Stimulated activated CD4-positive, alpha-beta T cell treated with anti-CD3 and anti-CD28 coated beads, TNF-alpha, amount 100 ng/mL, for 24 hours (primary cell): ENCODE measurements at places on chromosomes 2 and 18.

DNA sequence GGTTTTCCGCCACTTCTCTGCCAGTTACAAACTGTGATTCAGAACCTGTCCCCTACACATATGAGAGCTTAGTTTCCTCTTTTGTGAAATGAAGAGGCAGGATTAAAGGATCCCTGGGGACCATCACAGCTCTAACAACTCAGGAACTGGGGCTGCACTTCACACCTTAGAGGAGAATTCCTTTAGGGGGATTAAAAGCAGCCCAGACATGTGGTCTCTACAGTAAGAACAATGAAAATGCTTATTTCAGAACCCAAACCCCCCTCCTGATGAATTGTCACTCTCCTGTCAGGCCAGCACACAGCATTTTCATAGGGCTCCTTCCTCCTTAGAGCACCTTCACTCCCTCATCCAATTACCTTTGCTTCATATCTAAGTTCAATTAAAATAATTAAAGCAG, 101.5 kb upstream of the NEDD4L start:
- DNase-seq: no peak

DNA sequence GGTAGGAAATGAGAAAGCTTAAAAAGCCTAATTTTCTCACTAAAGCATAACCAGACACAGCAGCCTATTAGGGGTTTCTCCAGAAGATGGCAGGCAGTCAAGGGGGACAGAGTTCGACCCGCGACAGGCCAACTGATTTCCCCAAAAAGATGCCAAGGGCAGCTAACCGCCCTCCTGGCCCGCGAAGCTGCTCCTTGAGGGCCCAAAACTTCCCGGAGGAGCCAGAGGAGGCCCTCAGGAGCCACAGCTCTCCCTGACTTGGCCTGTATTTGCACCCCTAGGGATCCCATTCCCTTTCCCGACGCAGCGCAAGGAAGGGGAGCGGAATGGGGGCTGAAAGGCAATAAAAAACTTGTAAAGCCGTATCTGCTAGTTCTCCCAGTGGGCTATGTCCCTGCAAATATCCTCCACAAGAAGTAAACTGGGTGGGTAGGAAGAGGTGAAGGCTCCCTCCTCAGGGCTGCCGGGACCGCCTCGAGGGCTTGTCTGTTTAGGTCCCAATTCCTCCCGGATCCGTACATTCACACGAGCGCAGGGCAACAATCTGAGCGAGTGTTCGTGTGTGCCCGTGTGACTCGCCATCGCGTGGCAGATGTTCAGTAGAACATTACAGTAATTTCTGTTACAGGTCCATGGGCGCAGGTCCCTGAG, 756 bp upstream of the NAGK start:
- DNase-seq: no peak

GRCh38 chr2:153068052-153068451, 349.6 kb downstream of the ARL6IP6 start:
- DNase-seq: no peak

- DNase-seq: no peak
Measured at GRCh38 chr2:18771212-18771611, 181.8 kb upstream of the NT5C1B start.

GRCh38 chr2:228600265-228600664, 418.8 kb upstream of the SPHKAP start:
- DNase-seq: no peak

DNA sequence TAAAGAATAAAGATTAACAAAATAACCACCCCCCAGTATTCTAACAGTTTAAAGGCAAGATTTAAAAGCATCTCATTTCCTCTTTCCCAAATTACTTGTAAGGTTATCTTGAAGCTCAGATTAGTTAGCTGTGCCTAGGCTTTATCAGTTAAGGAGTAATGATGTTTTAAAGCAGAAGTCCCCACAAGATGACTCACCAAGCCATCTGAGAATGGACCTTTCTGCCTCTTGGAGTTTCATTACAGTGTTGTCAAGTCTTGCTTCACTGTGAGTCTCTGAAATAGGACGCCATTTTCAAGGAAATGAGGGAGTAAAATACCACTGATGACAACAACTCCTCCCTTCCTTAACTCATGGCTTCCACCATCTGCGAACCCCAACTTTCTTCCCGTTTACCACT, 35.9 kb downstream of the ZNF385B start:
- no peak for DNase-seq

- no peak for DNase-seq
Measured at GRCh38 chr2:169579044-169579443, 5.1 kb upstream of the PPIG start.

DNA sequence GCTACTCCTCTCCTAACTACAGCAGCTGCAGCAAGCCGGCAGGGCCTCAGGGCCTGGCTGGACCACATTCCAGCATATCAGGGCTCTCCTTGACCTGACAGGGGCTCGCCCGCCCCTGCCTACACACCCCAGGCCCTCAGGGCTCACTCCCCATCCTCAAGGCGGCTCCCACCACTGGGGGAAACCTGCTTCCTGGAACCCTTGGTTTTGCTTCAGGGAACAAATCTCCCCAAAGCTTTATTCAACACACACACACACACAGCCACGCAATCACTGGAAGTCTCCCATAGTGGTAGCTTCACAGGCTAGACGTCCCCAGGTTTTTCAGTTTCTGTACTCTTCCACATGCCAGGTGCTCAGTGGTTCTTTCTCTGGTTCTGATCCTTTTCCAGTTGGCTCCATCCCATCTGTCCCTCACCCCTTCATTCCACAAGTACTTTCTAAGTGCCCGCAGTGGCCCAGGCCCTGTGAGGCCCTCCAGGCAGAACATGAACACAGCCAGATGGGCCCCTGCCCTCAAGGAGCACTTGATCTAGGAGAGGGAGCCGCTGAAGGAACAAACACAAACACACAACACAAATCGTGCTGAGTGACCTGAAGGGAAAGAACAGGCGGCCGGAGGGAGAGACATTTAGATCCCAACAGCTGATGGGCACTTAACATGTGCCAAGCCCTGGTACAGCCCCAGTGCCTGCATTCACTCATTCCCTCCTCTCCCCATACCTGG, 51.1 kb downstream of the TNS1 start:
- no peak for DNase-seq

DNA sequence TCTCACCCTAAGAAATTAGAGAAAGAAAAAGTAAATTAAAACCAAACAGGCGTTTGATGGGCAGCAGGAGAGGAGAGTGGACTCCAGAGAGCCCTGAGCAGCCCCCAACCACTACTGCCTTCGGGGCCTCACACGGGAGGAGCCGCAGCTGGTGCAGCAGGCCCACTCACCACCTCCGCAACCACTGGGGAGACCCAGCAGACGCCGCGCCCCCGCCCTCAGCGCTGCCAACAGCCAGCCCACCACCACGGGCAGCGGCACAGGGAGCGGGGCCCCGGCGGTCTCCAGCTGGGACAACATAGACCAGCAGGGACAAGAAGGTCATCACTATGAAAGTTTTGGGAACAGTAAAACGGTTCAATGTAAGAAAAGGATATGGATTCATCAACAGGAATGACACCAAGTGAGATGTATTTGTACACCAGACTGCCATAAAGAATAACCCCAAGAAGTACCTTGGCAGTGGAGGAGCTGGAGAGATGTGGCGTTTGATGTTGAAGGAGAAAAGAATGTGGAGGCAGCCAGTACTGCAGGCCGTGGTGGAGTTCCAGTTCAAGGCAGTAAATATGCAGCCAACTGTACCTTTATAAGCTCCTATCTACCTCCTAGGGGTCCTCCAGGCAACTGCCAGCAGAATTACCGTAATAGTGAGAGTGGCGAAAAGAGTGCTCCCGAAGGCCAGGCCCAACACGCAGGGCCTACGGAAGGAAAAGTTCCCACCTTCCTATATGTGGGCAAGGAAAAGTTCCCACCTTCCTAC, 76.5 kb downstream of the OLA1 start:
- no peak for DNase-seq

GRCh38 chr2:132278267-132278666, 116.5 kb upstream of the ANKRD30BL start:
- no peak for DNase-seq

- no peak for DNase-seq
Measured at GRCh38 chr2:107808959-107809358, 17.7 kb upstream of the RGPD4 start.

DNA sequence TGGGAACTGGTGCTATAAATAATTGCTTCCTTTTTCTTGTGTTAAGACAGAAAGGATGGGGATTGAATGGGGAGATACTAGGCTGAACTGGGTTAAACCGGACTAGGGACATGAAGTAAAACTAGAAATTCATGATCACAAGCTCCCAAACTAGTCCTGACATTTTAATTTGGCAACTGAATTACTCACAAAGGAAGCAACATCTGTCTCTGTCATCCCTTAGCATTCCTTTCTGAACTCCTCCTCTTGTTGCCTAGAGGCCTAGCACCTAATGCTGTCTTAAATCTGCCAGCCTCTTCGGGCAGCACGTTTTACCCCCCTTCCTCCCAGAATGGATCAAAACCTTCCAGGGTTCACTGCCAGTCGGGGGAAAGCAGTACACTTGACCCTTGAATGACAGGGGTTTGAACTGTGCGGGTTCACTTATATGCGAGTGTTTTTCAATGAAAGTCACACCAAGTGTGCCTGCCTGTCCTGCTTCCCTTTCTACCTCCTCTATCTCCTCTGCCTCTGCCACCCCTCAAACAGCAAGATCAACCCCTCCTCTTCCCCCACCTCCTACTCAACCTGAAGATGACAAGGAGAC, 8.2 kb downstream of the KCTD1 start:
- no peak for DNase-seq

DNA sequence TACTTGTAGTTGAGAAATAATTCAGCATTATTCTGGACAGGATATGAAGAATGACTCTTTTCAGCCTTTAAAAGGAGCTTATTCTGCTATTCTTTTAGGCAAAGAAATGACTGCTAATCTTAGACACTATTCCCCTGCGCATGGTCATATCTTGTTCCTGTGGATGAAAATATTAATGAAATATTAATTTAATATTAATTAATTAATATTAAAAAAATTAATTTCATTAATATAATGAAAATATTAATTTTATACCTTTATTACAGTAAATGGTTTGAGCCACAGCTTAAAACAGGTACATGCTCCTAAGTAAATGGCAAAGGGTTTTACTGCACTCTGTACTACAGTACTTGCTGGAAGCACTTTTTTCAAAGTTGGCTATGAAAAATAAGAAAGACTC, 890.1 kb upstream of the PIK3C3 start:
- DNase-seq: no peak

GRCh38 chr2:156455361-156455975, 19.3 kb downstream of the GPD2 start:
- no peak for DNase-seq

DNA sequence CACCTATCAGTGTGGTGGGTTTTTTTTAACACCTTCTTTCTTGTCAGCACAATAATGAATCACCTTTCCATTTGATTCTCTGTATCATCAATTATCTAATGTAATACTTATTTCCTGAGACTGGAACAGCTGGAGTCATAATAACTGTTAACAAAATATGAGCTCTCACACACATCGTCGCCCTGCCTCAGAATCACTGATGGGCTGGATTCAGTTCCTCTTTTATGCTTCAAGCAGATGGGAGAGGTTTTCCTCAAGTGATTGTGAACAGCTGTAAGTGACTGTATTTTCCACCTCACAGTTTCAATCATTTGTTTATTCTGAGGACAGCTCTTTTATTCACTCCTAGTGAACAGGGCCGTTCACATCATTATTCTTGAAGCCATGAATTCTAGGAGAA, 330.2 kb downstream of the DSC3 start:
- no peak for DNase-seq

GRCh38 chr18:61085761-61086160, 247.5 kb upstream of the CDH20 start:
- DNase-seq: no peak

GRCh38 chr2:215010390-215010789, 128.0 kb downstream of the ABCA12 start:
- no peak for DNase-seq

- DNase-seq: no peak
Measured at GRCh38 chr2:231161877-231162329, 36.5 kb upstream of the ARMC9 start.

- DNase-seq: no peak
Measured at GRCh38 chr2:160486341-160486740, 7.3 kb downstream of the RBMS1 start.

GRCh38 chr2:220736778-220737177, 835.3 kb downstream of the EPHA4 start:
- no peak for DNase-seq

DNA sequence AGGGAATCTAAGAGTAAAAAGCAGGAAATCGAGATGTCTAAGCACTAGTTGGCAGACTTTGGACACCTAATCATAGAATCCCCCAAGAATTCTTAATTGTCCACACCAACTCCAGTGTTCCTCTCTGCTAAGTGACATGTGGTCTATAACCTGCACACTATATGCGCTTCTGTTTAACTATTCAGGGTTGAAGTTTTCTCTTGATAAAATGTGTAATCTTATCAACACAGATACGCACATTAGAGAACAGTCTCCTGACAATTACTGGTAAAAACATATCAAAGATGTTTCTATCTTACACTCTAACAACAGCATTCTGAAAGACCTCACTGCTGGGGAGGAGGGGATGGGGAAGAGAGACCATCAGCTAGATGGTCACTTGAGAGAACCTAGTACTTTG, 3.9 kb downstream of the ABCB11 start:
- DNase-seq: no peak

- DNase-seq: no peak
Measured at GRCh38 chr2:152089238-152089637, 9.6 kb downstream of the CACNB4 start.

GRCh38 chr18:67144329-67144728, 372.2 kb downstream of the DSEL start:
- DNase-seq: no peak

DNA sequence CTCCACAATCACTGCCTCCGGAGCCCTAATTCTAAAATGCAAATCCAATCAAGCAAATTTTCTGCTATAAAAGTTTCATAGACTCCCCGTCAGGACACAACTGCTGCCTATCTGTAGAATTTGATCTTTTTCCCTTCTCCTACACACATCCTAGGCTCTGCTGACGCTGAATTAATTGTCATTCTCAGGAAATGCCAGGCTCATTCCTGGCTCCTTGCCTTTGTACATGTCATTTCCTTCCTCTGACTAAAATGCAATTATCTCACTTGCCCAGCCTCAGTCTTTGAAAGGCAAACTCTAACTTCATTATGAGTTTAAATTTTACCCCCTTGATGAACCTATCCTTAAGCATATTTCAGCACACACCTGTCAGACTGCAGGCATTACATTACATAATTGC, 844.9 kb upstream of the CRIM1 start:
- no peak for DNase-seq

DNA sequence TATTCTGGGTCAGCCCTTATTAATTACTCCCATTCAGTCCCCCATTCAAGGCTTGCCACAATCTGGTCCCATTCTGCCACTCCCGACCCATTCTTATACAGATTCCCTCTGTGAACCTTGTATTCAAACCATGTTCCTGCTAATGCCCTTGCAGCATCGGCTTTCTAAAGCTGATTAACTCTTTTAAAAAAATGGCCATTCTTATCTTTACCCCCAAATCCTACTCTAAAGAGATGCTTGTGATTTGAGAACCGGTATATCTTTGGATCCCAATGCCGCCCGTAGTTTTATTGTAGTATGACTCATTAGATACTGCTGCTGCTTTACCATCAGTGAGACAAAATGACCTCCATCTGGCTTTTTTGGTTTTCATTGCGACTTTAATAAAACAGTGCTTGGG, 72.2 kb downstream of the XRCC5 start:
- no peak for DNase-seq

- no peak for DNase-seq
Measured at GRCh38 chr18:11761553-11761952, 72.5 kb downstream of the GNAL start.
